ENCODE measurements at places on chromosomes 5 and 9.

- DNase-seq: no peak
These were observed 49.0 kb downstream of the TUSC1 start for GRCh38 chr9:25629231-25629630.

GRCh38 chr9:137809040-137809576 lies 68.5 kb upstream of the CACNA1B start:
- DNase-seq: no peak

GRCh38 chr5:45609661-45610060 lies 86.5 kb downstream of the HCN1 start:
- DNase-seq: no peak

DNA sequence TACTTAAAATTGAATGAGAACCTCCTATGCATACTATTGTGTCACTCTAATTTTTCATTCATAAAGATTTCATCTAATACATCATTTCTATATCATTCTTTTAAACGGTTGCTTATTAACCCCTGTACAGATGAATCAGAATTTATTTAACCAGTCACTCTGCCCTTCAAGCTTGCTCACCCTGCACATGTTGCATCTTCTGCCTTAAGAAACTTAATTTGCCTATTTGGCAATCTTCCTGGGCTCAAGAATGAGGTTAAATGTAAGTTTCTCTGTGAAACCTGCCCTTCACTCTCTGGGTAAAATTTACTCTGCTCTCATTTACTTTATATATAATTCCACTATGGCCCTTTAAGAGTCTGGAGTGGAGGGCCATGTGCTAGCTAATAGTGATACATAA lies 434.7 kb upstream of the ZNF608 start:
- no peak for DNase-seq

DNA sequence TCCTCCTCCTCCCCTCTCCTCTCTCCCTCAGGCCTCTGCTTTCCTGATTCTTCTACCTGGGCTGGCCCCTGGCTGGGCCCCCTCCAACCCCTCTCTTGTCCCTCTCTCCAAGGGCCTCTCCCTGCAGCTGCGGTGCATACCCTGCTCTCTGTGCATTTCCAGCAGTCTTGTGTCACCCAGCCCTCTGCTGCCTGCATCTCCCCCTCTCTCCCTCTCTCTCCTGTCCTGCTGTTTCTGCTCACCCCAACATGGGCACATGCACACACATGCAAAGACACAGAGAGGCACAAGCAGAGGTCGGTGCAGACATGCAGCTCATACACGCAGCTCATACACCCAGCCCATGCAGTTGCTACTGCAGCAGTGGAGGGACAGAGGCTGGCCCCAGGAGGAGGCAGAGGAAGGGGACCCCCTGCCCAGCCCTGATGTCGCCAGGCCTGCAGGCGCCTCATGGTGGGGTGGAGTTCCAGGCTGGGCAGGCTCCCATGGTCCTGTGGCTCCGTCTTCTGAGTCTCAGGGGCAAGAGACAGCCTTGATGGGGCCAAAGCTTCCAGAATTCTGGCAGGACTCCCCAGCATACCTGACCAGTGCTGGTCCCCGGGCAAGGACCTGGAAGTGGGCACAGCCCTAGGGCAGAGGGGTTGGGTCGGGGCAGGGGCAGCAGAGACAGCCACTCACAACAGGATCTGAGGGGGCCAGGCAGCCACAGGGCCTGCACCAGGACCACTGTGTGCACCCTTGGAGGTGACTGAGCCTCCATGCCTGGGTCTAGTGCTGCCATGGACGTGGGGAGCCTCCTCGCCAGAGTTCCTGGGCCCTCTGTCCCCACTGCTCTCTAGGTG lies 216.9 kb downstream of the C9orf50 start:
- DNase-seq: no peak

GRCh38 chr5:159765135-159765433 lies 151.2 kb upstream of the ADRA1B start:
- no peak for DNase-seq

All from MG63 (cell line).